Nucleus accumbens (tissue), 56 donors: ENCODE measurements at places on chromosomes 2 and 18.

DNA sequence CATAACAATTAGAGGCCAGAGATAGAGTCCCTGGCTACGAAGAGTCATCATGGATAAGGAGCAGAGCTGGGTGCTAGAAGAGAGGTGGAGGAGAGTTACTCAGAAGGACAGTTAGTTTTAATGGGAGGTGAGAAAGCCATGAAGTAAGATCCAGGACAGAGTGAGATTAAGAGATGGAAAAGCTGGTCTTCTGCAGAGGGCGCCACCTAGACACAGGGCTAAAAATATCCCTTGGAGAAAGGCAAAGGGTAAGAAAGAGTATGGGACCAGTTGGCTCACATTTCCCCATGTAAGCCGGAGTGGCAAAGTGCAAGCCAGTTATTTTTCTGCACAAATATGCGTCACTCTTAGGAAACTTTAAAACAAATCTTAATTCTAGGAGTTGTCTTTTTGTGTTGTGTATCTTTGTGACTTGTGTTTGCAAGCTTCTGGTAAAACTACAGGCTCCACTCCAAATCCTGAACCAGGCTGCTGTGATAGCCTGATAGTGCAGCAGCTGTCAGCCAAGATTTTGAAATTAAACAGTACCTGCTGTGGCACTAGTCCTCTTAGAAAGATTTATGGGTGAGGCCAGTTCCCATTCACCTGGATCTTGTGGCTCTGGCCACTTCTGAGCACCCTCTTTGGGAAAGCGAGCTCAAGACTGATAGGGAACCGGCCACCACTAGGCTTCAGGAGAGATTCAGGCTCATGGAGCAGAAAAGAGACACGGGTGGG lies 204.2 kb downstream of the TPGS2 start:
- DNase-seq: no peak

GRCh38 chr2:158507141-158507540 lies 50.4 kb downstream of the PKP4 start:
- no peak for DNase-seq

DNA sequence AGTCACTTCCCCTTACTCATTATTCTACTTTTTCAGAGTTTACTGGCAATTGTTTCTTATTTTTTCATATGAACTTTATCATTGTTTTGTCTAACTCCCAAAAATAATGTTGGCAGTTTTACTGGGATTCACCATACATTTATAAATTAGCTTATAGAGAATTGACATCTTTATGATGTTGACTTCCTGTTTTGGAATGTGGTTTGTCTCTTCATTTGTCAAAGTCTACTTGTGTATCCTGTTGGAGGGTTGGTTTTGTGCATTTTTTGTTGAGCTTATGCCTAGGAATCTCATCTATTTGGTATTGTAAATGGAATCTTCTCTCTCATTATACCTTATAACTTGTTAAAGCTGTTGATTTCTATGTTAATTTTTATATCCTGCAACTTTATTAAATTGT lies 16.4 kb downstream of the EPC2 start:
- no peak for DNase-seq

- DNase-seq: no peak
These were observed 201.2 kb downstream of the CCDC178 start for GRCh38 chr18:33239298-33239697.

DNA sequence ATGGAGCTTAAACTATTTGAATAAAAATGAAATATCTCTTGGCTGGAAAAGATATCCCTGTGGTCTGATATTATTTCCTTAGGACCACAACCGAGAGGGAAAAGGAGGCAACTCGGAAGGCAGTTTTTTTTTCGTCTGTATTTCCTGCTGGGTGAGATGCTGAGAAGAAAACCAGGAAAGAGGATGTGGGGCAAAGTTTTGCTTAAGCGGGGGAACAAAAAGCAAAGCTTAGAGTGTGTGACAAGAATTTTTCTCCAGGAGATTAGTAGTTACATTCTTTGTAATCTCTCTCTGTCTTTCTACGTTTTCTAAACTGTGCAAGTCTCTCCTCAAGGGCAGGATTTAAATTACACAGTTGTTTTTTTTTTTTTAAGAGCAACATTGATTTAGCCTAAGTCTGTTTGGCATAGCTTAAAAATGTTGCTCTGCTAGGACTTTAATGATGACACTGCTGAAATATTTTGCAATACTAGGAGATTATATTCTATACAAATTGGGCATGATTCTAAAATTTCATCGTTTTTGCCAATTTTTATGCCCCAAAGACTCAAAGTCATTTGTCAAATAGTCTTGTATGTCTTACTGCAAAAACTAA lies 258.5 kb downstream of the KCNS3 start:
- no peak for DNase-seq

DNA sequence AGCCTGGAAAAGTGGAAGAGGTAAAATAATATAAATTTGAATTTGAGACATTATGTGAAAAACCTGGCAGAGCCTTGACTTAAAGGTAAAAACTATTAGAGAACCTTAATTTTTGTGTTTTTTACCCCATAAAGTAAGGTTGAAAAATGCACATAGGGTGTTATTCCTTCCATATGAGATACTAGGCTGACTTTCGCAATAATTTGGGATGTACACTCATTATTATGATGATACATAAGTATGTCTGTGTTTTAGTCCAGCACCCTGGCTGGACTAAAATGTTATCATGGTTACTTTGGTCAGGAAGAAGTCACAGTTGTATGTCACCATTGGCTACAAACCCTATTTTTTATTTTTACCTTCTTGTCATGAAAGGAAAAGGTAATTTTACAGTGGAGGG lies 19.8 kb downstream of the NEMP2 start:
- DNase-seq: no peak

- no peak for DNase-seq
These were observed 71.2 kb downstream of the MBP start for GRCh38 chr18:77061281-77061945.

DNA sequence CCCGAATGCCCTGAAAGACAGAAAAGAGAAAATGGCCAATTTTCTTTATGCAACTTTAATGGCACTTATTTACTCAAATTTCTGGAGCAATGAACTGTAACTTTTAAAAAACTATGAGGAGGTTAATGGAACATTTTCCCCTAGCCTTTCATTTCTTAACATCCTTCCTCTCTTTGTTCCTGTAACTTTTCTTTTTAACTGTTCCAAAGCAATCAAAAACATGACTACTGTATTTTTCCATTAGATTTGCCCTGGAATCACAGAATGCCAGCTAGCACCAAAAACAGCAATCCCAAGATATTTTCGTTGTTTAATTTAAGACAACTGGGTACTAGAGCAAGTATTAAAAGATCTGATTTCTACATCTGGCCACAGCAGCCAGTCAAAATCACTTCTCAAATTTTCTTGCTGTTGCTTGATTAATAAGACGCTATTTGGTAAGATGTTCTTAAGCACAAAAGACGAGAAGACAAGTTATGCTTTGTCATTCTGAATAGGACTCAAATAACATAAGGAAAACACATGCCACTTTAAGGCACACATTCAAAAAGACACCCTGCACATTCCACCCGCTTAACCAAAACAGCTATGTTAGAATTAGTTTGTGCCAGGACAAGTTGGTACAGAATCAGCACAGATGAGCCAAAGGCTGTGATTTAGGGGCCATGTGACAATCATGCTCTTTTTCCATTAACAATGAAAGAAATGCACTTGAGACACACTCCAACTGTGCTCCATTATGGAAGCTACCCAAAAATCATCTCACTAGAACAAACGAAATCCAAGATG lies 3.6 kb downstream of the STARD7 start:
- DNase-seq: peak; percentile 17

- no peak for DNase-seq
These were observed 194.0 kb downstream of the DYSF start for GRCh38 chr2:71647356-71647755.

DNA sequence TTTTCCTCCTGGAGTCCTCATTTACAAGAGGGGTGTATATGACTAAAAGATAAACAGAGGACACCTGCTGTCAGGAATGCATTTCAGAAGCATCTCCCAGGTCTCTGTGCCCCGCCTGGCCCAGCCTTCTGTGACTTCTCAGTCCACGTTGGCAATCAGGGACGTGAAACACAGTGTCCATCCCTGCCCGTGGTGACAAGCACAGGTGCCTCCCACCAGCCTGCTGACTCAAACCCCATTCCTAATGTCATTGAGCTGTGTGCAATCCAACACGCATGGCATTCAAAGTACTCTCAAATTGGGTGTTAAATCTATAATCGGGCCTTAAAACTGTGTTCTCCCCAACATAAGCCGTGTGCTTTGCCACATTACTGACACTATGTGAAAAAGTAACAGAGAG lies 343.2 kb downstream of the EIPR1 start:
- DNase-seq: no peak

DNA sequence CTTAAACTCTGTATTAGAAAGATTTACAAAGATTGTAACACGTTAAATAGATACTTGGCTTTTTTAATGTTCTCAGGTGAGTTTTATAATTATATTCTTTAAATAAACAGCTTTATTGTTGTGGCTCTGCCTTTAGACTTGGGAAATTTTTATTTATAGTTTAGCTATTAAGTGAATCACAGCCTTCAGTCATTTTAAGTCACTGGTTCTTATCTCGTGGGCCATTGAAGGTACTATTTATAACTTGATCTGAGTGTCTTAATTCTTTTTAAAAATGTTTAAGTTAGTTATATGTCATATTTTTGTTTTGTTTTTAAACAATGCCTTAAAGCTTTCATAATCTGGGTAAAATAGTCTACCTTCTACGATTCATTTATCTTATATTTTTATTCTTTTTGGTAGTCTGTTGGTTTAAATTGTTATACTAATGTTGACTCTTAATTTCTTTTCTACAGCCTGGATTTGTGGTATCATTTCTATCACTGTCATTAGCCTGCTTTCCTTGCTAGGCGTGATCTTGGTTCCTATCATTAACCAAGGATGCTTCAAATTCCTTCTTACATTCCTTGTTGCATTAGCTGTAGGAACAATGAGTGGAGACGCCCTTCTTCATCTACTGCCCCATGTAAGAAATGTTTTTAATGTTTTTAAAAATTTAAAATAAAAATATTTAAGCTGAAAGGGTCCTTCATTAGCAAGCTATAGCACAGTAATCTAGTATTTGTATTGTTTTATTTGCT lies 49.3 kb downstream of the SLC39A10 start:
- no peak for DNase-seq

GRCh38 chr18:8084160-8084559 lies 517.0 kb downstream of the PTPRM start:
- no peak for DNase-seq

DNA sequence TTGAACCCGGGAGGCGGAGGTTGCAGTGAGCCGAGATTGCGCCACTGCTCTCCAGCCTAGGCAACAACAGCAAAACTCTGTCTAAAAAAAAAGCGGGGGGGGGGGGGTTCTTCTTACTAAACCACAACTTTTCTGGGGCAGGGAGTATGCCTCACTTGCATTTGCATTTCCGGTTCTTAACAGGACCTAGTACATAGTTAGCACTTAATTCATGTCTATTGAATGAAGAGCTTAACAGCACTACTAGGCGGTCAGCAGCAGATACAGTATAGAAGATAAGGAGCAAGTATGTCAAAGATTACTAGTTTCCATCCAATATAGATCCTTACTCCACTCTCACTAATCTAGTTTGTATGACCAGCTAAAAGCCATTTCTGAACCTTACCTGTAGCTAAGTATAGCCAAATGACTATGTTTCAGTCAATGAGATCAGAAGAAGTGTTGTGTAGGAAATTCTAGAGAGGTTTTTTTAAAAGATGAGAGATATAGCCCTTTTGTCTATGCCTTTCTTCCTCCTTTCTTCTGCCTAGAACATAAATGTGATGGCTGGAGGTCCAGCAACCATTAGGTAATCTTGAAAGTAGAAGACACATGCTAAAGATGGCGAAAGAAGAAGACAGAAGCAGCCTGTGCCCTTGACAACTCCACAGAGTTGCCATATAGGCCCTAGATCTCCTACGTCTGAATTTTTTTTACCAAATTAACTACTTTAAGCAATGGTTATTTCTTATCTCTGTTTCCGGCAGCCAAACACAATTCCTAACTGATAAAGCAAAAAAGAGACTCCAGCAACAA lies 11.3 kb downstream of the HYCC2 start:
- DNase-seq: no peak

DNA sequence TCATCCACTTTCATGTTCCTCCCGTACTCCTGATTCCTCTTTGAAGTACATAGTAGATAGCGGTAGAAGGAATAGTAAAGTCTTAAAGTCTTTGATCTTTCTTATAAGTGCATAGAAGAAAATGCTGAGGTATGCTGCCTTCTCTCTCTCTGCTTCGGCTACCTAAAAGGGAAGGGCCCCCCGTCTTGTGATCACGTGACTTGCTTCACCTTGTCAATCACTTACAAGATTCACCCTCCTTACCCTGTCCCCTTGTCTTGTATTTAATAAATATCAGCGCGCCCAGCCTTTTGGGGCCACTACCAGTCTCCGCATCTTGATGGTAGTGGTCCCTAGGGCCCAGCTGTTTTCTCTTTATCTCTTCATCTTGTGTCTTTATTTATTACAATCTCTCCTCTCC lies 932.2 kb upstream of the FANCL start:
- no peak for DNase-seq

- DNase-seq: no peak
These were observed 324.0 kb downstream of the GALNT13 start for GRCh38 chr2:154195644-154196195.
